ENCODE measurements at places on chromosomes 6 and 20. TPM values are rescaled to one million over a fixed set of nuclear protein-coding genes. Genes with fewer than 3 reads are reported as not detected.

The CLPSL2 gene
- total RNA-seq, result not detected

The EYS gene
- not detected for total RNA-seq

The LAMA2 gene
- 1.2 TPM for total RNA-seq

The POPDC3 gene
- total RNA-seq, result 0.49 TPM

The HSPA1L gene
- 1.8 TPM for total RNA-seq

Measured in bladder microvascular endothelial cell (primary cell).